Activated CD8-positive, alpha-beta memory T cell treated with anti-CD3 and anti-CD28 coated beads, Interleukin-2, amount 50 U/mL, for 48 hours (primary cell): ENCODE measurements at places on chromosomes 2 and 18.

GRCh38 chr2:31249009-31249690 is 15.2 kb downstream of the EHD3 start:
- no peak for DNase-seq

GRCh38 chr2:122523143-122523542 is 767.7 kb downstream of the TSN start:
- no peak for DNase-seq

DNA sequence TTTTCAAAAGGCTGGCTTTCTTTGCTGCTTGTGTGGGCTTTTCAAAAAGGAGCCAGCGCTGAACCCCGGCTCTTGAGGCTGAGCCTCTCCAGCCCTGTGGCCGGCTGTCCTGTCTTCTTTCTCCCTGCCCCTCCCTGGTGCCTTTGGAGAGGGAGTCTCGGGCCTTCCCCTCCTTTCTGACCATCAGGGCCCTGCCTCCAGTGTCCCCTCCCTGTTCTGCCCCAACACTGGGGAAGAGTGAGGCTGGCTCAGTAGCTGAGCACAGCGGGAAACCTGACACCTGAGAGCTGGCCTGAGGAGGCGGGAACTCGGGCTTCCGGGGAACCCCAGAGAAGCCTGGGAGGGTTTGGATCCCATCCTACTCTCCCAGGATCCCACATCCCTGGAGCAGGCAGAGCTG is 232.1 kb downstream of the LOXHD1 start:
- DNase-seq = no peak

DNA sequence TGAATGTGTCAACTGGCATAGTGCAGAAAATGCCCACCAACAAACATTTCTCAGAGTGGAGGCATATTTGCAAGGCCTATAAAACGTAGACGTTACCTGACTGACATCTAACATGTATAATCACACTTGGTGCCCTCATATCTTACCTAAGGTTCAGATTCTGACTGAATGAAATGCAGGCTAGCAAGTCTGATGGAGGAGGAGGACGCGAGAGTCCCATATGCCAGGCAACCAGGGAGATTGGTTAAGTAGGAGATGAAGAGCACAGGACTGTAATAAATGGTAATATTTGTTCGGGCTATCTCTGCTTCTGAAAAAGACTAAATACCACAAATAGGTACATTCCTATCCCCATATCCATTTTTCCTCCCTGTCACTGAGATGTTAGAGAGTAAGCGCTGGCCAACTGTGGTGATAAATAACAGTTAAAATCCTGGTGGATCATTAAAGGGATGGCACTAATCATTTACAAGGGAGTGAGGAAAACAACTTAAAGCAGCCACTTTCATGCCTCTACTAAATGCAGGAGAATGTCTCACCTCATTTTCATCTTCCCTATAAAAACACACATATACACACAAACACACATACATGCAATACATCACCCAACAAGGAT is 217.2 kb downstream of the TMEM163 start:
- DNase-seq = no peak

GRCh38 chr2:169761251-169761969 is 27.8 kb downstream of the KLHL23 start:
- DNase-seq = no peak

- DNase-seq = no peak
Observed at GRCh38 chr2:47815764-47816163, 32.8 kb downstream of the MSH6 start.

DNA sequence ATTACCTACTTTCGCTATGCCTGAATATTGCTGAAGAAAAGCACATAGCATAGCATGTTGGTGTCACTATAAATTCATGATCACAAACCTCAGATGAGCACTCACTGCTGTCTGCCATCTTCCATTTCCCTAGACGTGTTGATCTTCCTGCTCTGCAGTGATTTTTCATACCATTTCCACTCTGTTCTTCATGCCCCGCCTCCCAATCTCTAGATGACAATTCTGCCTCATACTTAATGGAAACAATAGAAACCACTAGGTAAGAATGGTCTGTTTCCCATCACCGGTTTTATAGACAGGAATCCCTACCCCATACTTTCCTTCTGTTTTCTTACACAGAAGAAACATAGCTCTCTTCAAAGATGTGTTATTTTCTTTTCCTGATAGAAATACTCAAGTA is 63.8 kb downstream of the PIK3C3 start:
- no peak for DNase-seq

- no peak for DNase-seq
Observed at GRCh38 chr18:36829362-36830157, 633 bp downstream of the KIAA1328 start.

GRCh38 chr2:2464094-2464493 is 133.0 kb upstream of the MYT1L start:
- no peak for DNase-seq

GRCh38 chr2:57569396-57569795 is 477.2 kb upstream of the VRK2 start:
- no peak for DNase-seq

- no peak for DNase-seq
Observed at GRCh38 chr2:28035163-28035690, 144.7 kb downstream of the BABAM2 start.

- no peak for DNase-seq
Observed at GRCh38 chr18:12841070-12841469, 43.0 kb downstream of the PTPN2 start.

DNA sequence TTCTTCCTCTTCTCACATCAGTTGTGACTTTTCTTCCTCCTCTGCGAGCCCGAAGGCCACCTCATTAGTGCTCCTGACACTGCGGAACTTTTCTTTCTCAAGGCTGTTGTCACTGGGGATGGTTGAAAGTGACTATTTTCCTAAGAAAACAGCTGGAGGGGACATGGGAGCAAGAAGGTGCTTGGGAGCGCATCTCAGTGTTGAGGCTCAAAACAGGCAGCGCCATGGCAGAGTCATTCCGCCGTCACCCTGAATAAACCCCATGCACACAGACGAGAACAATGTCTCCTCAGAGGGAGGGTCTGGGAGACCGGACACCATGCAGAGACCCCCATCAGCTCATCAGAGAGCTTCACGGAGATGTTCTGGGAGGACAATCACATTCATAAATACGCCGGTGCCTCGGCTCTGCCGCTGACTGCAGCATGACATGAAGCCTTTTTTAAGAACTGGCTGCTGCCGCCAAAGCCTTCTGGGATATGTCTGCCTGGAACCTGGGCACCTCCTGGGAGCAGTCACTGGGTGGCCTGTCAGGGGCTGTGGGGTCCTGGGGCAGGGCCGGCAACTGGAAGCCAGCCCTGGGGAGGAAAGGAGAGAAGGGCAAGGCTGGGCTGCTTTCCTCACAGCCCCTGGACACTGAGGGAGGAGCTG is 19.2 kb downstream of the ATOH8 start:
- DNase-seq = no peak

- DNase-seq = no peak
Observed at GRCh38 chr2:20167356-20167755, 57.6 kb downstream of the SDC1 start.

DNA sequence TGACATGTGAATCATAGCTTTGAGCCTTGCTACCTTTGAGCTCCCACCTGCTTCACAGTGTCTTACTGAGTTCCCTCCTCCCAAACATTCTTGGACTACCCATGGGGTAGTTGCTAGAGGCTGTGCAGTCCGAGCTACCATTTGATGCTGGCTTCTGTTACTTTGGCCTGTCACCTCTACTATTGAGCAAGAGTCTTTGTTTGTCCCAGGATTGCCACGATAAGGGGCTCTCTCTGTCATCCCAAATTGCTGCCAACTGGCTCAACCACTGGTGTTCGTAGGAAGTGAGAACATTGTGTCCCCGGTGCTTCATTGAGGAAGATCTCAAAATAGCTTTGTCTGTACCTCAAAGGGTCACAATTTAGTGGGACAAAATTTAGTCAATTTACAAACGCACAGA is 59.1 kb upstream of the PAX8 start:
- DNase-seq = no peak

- DNase-seq = no peak
Observed at GRCh38 chr2:38863061-38863695, 12.6 kb downstream of the DHX57 start.

GRCh38 chr18:616380-616995 is 19.7 kb downstream of the CLUL1 start:
- DNase-seq = no peak

GRCh38 chr2:105410554-105410953 is 11.7 kb upstream of the FHL2 start:
- DNase-seq = no peak

DNA sequence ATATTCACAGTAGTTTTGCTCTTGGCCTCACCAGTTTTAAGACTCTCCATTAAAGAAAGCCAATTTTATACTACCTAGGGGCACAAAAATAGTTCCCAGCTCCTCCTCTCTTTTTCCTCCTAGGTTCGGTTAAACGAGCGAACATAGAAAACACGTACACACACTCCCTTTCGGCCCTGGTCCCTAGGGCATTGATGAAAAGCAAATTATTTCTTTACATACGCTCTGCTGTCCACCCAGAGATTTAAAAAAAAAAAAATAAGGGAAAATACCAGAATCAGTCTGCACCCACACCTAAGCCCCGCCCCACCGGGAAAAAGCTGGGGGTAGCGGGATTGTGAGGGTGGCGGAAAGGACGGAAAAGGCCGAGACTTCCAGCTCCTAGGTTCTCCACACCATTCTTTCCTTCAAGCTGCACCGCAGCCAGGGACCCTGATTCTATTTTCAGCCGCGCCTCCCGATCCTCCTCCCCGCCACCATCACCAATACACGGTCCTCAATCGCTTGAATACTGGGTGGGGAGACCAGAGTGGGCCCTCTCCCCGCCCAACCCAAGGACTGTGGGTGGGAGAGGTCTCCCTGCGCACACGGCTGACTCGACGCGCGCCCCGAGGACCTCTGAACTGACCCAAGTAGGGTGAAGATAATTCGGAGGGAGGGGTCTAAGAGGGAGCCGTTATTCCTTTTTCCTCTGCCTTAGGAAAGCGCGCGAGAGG is 769 bp downstream of the ATF2 start:
- no peak for DNase-seq

DNA sequence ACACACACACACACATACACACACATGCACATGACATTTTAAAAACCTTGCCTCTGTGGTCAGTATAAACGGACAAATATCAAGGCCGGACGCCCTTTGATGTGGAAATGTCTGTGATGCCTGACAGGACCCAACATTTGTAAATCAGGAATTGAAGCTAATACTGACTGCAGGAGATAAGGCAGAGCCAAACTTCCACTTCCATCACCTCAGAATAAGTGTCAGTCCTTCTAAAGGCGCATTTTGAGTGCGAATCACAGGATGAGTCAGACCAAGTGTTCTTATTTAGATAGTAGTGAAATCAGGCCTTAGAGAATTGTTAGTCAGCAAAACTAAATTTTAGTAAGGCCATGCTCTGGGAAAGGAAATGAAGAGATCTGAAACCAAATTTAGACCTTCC is 211.7 kb upstream of the LRATD1 start:
- no peak for DNase-seq

DNA sequence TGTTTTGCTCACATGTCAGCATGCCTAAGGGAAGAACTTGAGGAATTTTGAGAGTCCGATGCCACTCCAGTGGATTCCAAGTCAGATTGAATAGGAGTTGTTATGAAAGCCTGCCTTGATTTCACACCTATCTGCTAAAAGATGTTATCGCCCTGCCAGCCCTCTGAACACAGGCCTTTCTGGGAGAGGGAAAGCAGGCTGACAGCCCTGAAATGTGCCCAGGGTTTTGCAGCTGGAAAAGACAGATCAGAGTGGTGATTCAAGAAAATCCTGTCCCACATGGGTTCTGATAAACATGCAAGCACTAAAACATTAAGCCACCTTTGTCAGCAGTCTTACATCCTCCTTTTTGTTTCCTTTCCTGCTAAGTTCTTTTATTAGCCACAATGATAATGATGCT is 1752.9 kb upstream of the CELF4 start:
- DNase-seq = no peak

GRCh38 chr2:1656961-1657841 is 87.1 kb downstream of the PXDN start:
- no peak for DNase-seq

GRCh38 chr2:186304064-186304463 is 182.0 kb upstream of the ZC3H15 start:
- DNase-seq = no peak

DNA sequence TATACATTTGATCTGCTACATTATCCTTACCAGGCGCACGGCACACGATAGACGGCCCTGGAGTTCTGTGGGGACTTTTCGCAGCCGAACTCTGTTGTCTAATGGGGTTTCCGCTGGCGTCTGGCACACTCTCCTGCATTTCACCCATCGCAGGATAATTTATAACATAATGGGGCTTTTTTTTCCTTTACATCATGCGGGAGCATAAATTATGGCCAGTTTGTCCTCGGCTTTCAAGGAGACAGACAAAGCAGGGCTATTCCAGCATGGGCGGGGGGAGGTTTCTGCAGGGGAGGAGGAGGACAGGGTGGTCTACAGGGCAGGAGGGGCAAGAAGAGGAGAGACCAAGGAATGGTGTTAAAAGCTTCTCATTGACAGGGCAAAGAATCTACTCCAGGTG is 279.8 kb downstream of the CELF4 start:
- no peak for DNase-seq

- no peak for DNase-seq
Observed at GRCh38 chr2:174553811-174554493, 43.7 kb downstream of the WIPF1 start.

DNA sequence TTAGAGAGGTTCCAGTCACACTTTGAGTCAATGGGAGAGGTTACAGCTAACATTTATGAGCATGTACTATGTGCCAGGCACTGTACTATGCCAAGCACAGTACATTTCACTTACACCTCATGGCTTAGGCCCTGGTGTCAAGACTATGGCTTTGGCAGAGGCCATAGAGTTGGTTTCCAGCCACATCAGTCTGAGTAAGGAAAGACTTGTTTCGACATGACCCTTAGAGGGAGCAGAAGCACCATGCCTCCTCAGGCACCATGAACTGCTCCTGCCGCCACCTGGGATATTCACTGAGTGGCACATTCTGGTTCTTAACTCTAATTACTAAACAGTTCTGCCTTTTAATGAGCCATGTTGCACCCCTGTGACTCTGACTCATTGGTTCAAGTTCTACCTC is 12.7 kb downstream of the DGUOK start:
- peak; percentile 60 for DNase-seq

DNA sequence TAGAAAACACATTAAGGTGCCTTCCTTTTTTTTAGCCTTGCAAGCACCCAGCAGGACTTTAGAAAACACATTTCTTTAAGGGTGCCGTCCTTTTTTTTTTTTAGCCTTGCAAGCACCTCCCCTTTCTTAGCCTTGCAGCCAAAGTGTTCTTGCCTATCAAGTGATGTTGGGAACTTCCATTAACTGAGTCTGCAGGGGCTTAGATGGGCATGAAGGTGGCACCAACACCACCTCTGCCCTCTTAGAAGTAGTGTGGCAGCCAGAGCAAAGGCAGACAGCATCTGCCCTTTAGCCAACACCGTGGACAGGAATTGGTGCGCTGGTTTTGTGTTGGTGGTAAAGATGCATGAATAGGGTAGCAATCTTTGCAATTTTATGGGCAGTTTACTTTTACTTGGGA is 211.6 kb upstream of the SP5 start:
- no peak for DNase-seq

- DNase-seq = no peak
Observed at GRCh38 chr18:74266161-74266560, 25.6 kb downstream of the CYB5A start.
